Stimulated activated CD8-positive, alpha-beta memory T cell treated with anti-CD3 and anti-CD28 coated beads, Interleukin-4, amount 100 ng/mL, for 24 hours (primary cell): ENCODE measurements at places on chromosomes 2 and 18.

DNA sequence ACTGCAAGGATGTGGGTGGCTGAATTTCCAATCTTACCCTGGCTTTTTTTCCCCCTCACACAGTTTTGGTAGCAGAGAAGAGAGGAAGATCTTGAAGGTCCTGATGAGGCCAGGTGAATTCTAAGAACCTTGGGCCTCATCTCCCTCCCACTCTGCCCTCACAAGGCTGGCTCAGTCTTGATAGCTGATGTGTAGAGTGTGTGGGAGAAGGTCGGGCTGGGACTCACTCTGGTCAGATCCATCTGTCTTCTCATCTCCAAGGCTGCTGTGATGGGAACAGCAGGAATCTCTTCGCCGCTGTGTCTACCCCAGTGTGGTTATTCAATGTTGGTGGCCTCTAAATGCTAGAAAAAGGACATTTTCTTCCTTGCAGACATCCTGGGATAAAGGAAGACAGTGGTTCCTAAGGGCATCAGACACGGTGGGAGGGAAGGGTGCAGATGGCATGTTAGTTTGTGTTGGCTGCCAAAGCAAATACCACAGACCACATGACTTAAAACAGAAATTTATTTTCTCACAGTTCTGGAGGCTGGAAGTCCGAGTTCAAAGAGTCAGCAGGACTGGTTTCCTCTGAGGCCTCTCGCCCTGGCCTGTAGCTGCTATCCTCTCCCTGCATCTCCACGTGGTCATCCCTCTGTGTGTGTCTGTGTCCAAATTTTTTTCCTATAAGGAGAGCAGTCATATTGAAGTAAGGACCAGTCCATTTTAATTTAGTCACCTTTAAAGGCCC is 37.6 kb upstream of the MGAT4A start:
- no peak for DNase-seq

DNA sequence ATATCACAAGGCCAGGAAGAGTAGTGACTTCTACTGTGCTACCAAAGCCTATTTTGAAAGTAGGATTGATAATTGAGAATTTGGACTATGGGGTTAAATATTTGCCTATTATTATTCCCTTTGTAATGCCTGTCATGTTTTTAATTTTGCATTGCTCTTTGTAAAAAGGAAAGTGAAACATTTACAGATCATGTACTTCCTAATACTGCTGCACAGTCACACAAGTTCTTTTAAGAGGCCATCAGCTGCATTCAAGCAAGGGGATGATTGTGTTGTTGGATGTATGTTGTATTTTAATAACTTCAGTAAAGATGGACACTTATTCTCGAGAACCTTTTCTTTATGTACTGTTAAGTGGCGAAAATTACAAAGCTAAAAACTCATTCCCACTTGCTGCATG is 70.1 kb downstream of the PLEKHA3 start:
- no peak for DNase-seq

DNA sequence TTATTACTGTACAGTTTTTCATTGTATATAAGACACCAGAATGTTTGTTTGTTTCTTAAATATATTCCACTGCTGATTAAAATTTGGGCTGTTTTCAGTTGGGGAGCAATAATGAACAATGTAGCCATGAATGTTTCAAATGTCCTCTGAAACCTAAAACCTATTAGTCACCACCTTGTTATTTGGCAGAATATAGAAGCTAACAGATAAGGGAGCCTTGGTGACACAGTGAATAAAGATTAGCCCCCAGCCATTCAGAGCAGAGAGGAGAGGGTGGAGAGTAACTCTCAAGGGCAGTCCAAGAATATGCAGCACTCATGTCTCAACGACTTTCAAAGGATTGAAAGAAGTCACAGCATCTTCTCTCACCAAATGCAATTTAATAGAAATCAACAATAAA is 43.1 kb upstream of the ATP8B1 start:
- DNase-seq, result no peak

DNA sequence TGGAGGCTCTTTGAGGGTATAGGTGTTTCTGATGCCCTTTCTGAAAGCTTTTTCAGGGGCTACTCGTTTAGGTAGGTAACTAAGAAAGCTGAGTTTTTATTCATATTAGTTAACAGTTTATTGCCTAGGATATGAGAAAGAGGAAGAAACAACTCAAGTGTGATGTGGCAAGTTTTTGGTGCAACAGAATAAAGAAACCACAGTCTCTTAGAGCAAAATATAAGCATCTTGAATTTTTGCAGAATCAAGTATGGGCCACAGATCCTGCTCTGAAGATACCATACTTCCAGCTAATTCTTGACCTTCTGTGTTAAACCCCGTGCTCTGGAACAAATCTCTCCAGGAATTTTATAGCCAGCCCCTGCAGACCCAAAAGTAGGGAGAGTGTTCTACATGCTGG is 147.7 kb upstream of the SLC1A4 start:
- DNase-seq, result no peak

DNA sequence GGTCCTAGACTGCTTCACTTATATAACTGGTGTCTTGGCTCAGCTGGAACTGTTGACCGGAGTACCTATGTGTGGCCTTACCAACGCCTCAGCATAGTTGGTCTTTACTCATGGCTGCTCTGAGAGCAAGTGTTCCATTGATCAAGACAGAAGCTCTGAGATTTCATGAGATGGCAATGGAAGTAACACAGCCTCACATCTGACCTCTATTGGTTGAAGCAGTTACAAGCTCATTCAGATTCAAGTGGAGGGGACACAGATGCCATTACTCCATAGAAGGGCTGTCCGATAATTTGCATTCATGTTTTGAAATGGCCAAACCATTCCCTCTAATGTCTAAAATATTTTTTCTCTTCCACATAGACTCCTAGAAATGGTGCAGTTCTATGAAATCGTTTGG is 46.4 kb upstream of the STK39 start:
- no peak for DNase-seq

- DNase-seq, result no peak
These were observed 172.3 kb upstream of the SLC35G4 start for GRCh38 chr18:11437046-11437445.

DNA sequence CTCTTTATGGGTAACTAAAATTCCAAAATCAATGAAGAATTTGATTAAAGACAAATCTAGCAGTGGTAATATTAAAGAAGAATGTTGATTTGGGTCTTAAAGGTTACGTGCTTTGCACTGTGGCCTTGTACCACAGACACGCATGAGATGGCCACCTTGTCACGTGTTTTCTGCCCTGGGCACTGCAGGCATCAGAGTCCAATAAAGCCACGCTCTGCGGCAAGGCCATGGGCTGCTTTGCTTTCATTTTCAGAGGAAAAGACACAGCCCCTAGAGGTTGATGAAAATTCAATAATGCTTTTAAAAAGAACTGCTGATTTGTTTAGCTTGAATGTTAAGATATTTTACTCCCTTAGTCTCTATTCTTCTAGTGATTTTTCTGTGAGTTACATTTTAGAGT is 30.4 kb downstream of the AOX1 start:
- DNase-seq, result no peak

DNA sequence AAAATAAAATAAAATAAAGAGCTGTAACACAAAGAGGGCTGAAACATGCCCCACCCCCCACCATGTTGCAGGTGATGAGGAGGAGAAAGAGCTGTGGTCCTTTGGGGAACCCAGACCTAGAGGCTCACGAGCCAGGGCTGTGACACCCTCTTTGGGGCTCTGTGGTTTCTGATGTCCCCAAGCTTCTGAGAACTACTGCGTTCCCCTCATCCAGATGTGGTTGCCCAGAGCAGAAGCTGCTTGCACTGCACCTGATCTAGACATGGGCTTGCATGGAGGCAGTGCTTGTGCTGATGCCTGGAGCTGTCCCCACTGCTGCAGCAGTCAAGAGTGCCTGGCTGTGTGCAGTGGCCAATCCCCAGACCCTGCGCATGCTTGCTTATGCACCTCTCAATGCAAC is 687.9 kb upstream of the ACVR2A start:
- no peak for DNase-seq

DNA sequence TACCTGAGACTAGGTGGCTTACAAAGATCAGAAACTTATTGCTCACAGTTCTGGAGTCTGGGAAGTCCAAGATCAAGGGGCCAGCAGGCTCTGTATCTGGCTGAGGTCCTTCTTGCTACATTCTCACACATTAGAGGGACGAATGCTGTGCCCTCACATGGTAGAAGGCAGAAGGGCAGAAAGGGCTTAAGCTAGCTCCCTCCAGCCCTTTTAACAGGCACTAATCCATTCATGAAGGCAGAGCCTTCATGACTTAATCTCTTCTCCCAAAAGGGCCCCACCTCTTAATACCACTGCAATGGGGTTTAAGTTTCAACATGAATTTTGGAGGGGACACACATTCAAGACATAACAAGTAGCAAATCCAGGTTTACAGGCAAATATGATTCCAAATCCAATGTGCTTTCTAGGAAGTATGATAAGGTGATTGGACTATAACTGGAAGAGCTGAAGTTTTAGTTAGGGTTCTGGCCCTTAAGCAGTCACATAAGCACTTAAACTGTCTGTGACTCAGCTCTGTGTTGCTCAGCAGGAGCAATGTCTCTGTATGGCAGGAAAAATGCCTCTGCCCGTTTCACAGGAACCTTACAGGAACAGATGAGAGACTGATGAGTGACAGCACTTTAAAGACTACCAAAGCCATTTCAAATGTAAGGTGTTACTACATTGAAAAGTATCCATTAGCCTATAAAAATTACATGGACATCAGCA is 119.6 kb upstream of the PTPRM start:
- no peak for DNase-seq

DNA sequence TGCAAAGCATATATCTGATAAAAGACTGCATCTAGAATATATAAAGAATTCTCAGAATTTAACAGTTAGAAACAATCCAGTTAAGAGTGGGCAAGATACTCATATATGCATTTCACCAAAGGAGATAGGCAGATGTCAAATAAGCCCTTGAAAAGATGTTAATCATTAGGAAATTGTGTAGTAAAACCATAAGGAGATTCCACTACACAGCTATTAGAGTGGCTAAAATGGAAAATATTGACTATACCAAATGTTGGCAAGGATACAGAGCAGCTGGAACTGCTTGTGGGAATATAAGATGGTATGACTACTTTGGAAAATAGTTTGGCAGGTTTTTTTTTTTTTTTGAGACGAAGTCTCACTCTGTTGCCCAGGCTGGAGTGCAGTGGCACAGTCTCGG is 59.5 kb downstream of the CAB39 start:
- DNase-seq, result no peak

GRCh38 chr2:25286025-25286400 is 55.7 kb downstream of the DNMT3A start:
- DNase-seq, result no peak

- DNase-seq, result no peak
These were observed 85.5 kb downstream of the PMAIP1 start for GRCh38 chr18:59985289-59985688.

- no peak for DNase-seq
These were observed 116.9 kb downstream of the TPGS2 start for GRCh38 chr18:36711813-36712444.

DNA sequence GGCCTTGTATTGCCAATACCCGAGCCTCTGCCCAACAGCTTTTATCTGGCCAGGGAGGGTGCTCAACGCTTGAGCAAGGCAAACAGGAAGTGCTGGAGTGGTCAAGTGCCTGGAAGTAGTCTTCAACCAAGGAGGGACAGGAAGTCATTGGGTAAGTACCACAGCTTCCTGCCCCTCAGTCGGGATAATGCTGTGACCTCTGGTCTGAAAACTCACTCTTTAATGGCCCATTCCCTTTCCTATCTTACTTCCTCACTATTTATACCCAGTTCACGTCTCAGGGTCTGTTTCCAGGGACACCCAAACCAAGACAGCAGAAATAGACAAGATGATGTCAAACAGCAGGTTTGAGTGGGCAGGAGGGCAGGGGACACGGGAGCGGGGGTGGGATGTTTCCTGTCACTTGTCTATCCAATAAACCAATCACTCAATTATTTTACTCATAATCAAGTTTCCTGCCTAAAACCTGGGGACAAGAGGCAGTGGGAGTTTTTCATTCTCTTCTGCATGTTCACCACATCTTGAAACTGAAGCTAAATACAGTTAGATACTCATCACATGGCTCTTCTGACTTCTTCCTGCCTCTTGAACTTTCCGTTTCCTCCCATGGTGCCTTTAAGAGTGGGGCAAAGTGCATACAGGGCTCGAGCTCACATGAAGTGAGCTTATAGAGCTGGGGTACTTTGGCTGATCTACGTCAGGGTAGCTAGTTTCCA is 68.9 kb upstream of the CAB39 start:
- DNase-seq, result peak; percentile 47

DNA sequence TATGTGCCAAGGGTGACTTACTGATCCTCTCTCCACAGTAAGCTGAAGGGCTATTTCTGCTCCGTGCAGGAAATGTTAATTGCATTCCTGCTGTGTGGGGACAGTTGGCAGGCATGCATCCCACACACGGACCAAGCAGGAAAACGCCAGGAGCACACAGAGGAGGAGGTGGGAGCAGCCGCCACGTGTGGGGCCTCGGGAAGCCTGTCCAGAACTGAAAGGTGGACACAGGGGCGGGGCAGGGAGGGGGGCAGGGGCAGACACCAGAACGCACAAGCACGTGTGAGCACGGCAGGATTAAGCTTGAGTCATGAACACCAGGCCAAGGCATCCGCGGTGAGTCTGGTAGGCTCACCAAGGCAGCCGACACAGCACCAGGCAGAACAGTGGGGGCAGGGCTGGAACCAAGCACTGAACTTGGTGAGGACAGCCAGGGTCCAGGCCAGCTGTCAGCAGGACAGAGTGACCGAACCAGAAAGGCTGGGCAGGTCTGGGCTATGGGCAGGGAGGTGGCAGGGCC is 177.1 kb downstream of the EIPR1 start:
- DNase-seq, result no peak

GRCh38 chr2:29871541-29871940 is 49.8 kb downstream of the ALK start:
- DNase-seq, result no peak

GRCh38 chr2:213021971-213022899 is 129.2 kb downstream of the IKZF2 start:
- DNase-seq, result no peak
